ENCODE measurements at places on chromosomes 3 and 15.

DNA sequence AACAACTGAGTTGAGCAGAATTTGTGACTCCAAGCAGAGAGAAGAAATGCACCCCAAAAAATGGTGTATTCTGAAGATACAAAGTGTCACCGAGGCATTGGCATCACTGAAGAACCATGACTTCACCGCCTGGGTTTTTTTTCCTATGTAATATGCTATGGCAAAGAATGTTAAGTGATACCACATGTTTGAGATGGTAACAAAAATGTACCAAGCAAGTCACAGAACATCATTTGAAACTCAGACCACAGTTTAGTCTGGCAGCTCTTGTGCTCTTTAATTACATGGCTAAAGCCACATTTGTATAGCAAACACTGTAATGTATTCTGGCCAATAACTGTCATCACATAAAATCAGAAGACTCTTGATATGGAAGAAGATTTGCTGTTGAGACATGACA lies 323.5 kb downstream of the ULK4 start:
- DNase-seq: no peak

GRCh38 chr15:39640665-39641064 lies 59.8 kb downstream of the THBS1 start:
- DNase-seq: no peak

DNA sequence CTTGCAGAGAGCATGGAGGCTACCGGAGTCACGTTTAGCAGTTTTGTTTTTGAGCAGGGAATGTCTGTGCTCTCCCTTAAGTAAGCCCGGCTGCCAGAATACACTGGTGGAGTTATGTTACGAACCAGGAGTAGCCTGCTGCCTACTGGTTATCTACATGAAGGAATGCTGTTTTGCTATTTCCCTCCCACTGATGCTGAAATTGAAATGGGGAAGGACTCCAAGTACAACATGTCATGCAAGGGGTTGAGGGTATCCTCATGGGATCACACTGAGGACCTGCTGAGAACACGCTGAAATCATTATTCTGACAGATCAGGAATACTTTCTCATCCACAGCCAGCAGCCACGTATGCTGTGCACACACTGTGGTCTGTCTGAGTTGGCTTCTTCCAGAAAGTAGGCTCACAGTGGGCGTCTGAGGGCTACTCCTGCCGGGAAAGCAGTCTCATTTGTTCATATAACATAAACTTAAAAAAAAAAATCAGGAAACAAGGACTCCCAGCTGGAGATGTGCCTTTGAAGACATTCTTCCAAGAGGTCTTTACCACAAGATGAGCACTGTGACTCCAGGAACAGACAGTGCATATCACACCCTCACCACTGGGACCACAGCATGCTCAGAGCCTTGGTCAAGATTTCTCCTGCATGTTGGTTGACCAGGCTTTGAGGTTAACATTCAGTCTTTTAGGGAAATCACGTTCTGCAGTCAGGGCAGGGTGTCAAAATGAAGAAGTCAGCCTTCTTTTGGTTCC lies 300.4 kb upstream of the RASGRP1 start:
- no peak for DNase-seq

DNA sequence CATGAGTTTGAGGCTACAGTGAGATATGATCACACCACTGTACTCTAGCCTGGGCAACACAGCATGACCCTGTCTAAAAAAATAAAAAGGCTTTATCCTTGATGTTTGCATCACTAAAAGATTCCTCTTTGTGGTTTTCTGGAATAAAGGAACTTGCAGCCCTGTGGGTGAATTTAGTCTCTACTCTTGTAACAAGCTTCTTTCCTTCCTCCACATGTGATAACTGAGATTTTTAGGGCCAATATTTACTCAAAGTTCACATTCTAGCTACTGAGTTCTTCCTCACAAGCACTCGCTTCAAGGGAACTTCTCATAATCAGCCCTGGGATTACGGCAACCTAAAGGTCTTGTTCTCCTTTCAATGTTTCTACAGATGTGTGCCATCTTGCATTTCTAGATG lies 24.6 kb downstream of the COMMD2 start:
- no peak for DNase-seq

- DNase-seq: no peak
Observed at GRCh38 chr3:11671648-11672100, 28.0 kb upstream of the VGLL4 start.

DNA sequence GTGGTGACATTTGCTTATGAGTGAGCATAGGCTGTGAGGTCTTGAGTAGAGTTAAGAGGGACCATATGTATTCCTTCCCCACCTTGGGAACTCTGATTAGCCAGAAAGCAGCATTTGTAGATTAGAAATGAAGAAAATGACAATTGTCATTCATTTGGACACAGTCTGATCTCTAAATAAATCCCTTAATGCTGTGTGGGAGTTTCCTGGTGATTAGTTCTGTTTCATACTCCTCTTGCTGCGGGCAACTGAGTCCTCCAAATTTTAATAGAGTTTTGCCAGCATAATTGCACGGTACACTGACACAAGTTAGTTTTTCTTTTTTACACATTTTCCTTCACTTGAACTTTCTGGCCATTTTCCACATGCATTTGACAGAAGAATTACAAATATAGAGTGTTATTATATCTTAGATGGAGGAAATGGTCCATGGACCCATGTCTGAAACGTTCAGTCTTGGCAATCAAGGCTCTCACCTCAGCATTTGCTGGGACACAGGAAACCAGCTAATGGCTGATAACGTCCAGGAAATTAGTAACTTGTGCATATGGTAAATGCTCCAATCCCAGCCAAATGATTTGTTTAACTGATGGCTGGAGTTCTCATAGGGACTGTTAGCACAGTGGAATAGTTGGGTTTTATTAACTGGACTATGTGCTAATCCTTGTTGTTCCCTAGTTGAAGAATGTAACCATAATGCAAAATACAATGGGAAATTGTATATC lies 321.2 kb downstream of the RBMS3 start:
- no peak for DNase-seq

DNA sequence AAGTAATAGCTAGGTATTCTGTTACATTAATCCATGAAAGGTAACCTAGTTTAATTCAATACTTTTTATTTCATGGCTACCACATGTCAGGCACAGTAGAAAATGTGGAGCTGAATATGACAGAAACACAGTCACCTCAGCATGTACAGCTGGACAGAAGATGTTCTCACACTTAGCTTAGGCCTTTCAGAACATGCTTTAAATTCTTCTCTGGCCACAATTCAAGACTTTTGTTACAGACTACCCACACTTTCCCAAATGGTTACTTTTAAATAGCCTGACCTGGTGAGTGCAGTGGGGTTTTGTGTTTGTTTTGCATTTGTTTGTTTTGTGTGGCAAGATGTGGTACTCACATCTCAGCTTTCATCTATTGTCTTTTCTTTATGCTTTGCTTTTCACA lies 1079.5 kb downstream of the IGSF11 start:
- DNase-seq: no peak

DNA sequence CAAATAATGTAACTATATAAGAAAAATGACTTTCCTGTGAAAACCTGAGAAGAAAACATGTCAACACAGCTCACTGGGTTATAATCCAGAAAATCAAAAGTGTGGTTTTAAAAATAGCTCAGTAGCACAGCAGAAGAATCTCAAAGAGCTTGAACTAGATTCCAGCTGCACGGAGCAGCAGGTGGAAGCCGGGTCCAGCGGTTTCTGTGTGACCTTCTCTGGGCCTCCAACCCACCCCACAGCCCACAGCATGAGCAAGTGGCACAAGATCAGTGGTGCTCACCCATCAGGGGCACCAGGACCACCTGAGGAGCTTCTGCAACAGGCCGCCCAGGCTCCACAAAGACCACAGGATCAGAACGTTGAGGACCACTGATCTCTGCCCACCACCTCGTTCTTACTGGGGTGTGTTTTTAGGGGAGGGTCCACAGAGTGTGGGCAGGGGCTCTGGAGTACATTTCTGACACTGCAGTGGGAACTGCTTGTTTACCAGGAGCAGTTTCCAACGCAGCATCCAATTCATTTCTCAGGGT lies 23.2 kb downstream of the SLC41A3 start:
- no peak for DNase-seq

- DNase-seq: no peak
Observed at GRCh38 chr3:107990433-107990832, 100.4 kb downstream of the CD47 start.

GRCh38 chr3:71282976-71283375 lies 300.6 kb downstream of the FOXP1 start:
- DNase-seq: no peak

DNA sequence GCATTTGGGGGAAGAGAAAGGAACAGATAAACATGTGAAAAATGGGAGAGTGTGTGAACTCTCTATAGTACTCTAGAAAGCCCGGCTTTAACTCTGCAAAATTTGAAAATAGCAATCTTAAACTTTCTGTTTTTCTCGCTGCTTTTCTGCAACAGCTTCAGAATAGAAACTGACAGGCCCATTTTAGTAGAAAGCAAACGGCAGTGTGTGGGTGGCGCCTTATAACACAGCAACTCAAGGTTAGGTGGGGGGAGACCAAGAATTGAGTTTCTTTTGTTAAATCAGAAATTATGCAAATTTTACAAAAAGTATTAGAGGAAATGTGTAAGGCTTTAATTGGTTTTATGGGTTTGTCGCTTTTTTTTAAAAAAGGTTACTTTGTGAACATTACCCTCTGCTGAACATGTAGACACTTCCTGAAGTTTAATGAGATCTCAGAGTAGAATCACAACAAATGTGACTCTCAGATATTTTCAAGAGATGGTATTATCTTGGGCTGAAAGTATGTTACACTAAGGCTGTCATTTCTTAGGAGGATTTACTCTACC lies 107.0 kb downstream of the PTPRG start:
- no peak for DNase-seq

- DNase-seq: no peak
Observed at GRCh38 chr3:27658741-27659140, 63.4 kb downstream of the EOMES start.

DNA sequence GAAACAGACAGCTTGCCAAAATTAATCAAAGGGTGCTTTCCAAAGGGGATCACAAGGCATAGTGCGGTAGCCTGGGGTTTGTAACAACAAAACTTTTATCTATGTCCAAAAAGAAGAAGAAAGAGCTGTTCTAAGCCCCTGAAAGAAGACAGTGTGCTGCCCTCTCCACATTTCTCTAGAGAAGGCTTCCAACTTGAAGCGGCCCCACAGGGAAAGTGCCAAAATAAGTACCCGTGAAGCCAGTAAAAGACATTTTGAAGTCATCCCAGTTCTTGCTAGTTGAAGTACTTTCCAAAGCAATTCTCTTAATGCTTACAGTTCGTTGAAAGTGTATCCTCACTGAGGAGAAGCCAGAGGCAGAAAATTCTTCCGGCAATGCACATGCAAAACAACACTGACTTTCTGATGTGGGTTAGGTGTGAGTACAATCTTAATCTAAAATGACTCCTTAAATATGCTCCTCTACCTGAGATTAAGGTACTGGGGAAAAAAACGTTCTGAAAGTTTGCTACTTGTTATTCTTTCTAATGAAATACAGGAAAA lies 21.3 kb downstream of the GPR15 start:
- DNase-seq: no peak

DNA sequence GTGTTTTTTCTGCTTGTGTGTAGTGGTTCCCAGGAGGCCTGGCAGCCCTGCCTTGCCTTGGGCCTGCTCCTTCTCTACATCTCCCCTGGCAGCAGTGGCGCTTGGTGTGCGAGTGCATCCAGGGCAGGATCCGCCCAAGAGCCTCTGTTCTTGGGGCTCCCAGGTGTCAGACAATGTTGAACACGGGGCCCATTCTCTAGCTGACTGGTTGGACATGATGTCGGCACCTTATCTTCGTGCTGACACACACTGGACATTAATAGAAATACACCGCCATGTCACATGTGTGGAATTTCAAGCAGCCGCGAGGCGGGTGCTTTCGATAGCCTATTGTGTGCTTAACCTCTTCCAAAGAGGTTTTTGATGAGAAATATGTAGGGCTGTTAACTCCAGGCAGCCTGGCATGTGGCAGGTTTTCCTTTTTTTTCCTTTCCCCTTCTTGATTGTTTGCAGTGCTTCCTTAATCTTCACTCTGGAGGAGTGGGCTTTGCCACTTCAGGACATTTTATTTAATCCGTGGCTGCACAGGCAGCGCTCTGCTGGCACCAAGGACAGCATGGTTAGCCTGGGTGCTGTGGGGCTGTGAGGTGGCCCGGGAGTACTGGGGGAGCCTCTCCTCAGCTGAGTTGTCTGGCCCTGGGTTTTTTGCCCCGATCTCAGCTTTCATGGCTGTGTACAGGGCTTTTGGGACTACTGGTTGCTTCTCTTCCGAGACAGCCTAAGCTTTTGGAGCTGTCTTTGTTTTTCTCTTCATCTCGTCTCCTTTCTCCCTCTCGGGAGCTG lies 42.5 kb downstream of the CHCHD6 start:
- no peak for DNase-seq

DNA sequence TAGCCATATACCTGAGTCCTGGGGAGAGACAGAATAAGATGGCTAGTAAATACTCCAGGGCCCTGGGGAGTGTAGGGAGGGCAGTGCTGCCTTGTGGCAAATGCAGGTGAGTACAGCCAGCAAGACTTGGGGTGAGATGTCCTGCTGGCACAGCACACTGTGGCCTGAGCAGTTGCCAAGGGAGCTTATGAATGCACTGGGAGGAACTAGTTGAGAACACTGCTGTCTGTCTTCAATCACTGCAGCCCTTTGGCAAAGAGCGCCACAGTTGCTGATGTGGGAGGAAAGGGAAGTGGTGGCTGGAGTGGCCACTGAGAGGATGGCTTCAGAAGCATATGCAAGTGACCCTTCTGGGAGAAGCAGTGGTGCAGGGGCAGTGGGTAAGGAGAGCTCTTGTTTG lies 264.6 kb downstream of the RORA start:
- DNase-seq: no peak

DNA sequence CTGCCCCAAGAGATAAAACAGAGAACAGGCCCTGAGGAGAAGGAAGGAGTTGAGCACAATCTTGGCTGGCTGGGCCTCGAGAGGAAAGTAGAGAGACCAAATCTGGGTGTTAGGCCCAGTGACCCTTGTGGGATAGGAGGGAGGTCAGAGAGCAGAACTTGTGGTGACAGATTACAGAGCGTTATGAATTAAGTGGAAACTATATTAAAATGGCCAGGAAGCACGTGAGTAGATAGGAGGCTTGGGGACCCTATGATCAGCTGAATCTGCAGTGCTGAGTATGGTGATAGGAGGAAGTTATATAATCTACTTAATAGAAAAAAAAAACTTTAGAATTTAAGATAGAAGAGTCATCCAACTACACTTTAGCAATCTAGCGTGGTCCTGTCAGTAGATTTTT lies 30.0 kb downstream of the ST6GAL1 start:
- no peak for DNase-seq

- no peak for DNase-seq
Observed at GRCh38 chr15:85642693-85643066, 152.0 kb downstream of the KLHL25 start.

DNA sequence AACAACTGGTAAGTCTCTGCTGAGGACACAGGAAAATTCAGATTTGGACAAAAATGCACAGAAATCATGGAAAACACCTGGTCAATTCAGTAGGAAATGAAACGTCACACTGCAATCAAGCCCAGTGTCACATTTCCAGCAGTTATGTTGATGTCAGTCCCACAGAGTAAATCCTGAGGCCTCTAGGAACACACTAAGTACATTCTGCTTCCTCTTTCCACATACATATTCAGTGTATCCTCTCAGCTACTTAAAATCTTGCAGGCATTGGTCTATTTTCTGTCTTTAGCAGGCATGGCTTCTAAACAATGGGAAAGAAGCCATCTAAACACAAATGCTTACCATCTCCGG lies 207.8 kb downstream of the PLCL2 start:
- no peak for DNase-seq

Data from stimulated activated CD8-positive, alpha-beta memory T cell treated with anti-CD3 and anti-CD28 coated beads, Interleukin-7, amount 100 ng/mL, for 48 hours (primary cell).